Kidney (tissue), 22 donors: ENCODE measurements at places on chromosomes 2 and 18. TPM values are rescaled to one million over a fixed set of nuclear protein-coding genes. Genes with fewer than 3 reads are reported as not detected.

GRCh38 chr2:204753841-204754240 is 208.6 kb downstream of the PARD3B start:
- no peak for DNase-seq

The TPO gene
- not detected for polyA plus RNA-seq

The POTEE gene
- polyA plus RNA-seq: not detected

The FASTKD1 gene
- 49.8 TPM for polyA plus RNA-seq

The SLC35F6 gene
- polyA plus RNA-seq: 43.1 TPM

The APOB gene
- 0.11 TPM for polyA plus RNA-seq

The EVA1A gene
- 32.4 TPM for polyA plus RNA-seq

GRCh38 chr2:234631646-234632514 is 135.0 kb upstream of the ARL4C start:
- DNase-seq: no peak

The ALPP gene
- not detected for polyA plus RNA-seq

GRCh38 chr18:22827741-22828140 is 105.4 kb upstream of the RBBP8 start:
- no peak for DNase-seq

The LDAH gene
- 15.5 TPM for polyA plus RNA-seq

GRCh38 chr2:104249629-104250028 is 604.3 kb upstream of the POU3F3 start:
- DNase-seq: no peak

The ANKRD36 gene
- 1.5 TPM for polyA plus RNA-seq

DNA sequence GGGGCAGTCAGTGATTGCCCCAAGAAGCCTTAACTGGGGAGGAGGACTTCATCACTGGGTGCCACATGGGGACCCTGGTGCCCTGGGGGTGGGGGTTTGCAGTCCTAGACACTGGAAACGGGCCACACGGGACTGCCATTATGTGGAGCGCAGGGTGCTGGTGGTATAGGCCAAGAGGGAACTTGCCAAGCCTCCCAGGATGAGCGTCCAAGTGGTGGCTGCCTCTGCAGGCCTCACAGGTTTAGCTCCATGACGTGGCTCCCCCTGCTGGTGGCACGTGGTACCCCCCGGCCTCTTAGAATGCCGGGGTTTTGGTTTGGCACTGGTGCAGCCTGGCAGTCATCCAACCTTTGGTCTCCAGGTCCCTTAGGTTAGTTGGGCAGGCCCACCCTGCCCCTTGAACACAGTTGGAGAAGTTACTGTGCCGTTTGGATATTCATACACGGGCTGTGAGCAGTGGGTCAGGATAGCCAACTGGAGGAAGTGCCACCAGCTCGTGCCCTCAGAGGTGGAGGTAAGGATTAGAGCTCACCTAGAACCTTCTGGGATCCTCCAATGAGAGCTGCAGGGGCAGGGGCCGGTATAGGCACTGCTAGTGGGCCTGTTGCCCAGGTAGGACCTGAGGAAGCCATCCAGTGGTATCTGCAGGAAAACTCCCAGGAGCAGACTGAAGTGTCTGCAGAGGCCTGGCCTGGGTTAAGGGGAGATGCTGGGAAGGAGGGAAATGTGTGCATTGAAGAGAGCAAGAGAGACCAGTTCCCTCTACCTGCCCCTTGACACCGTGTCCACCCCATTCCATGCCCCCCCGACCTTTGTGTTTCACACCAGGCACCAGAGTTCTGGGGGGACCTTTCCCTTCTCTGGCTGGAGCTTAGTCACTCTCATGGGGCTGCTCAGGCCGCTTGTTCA is 5.7 kb downstream of the PTMA start:
- DNase-seq: peak; percentile 89

- DNase-seq: no peak
Observed at GRCh38 chr2:39932198-39932597, 153.1 kb upstream of the THUMPD2 start.

DNA sequence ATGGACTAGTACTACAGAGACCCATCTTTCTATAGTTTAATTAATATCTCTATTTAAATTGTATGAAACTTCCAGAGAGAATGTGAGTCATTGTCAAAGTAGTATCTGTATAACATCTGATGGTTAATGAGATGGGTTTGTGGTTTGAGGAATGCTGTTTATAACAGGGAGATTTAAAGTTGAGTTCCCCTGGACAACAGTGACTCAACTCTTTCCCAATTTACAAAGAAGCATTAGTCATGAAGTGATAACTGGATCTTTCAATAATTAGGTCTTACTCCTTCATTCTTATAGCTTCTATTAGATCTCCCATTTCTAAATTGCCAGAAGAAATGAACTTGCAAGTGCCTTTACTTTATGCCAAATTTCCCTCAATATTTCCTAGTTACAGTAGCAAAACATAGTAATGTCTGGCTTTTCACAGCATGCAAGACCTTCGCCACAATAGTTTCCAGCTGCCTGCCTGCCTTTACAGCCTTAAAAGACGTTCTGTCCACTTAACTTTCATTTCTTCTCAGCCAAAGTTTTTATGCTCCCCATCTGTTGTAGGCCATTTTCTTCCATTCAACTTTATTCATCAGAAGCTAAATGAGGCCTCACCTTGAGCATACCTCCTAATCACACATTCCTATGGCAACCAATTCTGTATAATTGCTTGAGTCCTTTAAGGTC is 47.7 kb upstream of the WDR75 start:
- DNase-seq: peak; percentile 60

- no peak for DNase-seq
Observed at GRCh38 chr18:39341129-39341528, 1775.5 kb upstream of the CELF4 start.

DNA sequence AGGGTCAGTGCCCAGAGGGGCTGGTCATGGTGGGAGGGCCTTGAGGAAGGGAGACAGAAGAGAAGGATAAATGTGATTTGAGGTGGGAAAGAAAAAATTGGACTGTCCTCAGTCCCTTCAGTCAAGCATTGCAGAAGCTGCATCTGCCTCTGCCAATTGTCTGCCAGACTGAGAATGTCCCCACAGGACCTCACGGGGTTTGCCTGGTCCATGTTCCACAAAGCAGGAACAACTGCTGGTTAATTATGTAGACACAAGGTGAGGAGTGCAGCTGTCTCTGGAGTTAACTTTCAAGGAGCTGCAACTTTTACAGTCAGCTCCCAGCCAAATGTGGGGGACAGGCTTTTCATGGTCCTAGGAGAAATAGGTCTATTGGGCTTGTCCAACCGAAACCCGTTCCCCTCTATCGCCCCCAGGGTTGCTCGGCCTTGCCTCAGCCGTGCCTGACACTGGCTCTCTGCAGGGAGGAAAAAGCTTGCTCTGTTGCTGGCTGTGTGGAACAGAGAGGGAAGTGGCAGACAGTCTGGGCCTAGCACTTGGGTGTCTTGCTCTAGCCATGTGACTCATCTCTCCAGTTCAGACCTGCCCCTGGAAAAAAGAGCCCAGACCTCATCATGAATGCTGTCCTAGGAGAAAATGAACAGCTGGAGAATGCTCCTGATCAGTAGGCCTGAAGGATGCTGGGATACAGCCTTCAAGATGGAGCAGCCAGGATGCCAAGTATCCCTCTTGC is 31.1 kb upstream of the PAX8 start:
- DNase-seq: no peak

The RGPD3 gene
- polyA plus RNA-seq: 0.41 TPM

- no peak for DNase-seq
Observed at GRCh38 chr2:53600815-53601214, 166.8 kb upstream of the CHAC2 start.

The HTR2B gene
- polyA plus RNA-seq: 2.0 TPM

DNA sequence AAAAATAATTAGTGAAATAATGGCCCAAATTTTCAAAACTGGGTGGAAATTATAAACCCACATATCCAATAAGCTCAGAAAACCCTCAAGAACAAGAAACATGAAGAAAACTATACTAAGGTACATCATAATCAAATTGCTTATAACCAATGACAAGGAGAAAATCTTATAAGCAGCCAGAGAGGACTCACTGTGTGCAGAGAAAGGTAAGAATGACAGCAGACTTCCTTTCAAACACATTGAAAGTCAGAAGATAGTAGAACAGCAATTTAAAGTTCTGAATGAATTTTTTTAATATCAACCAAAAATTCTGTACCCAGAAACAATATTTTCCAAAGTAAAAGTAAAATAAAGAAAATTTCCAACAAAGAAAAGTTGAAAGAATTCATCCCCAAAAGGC is 197.7 kb upstream of the RAB12 start:
- no peak for DNase-seq

- no peak for DNase-seq
Observed at GRCh38 chr2:219687882-219688559, 60.6 kb downstream of the SLC4A3 start.

GRCh38 chr2:102977426-102978090 is 215.7 kb downstream of the TMEM182 start:
- no peak for DNase-seq

DNA sequence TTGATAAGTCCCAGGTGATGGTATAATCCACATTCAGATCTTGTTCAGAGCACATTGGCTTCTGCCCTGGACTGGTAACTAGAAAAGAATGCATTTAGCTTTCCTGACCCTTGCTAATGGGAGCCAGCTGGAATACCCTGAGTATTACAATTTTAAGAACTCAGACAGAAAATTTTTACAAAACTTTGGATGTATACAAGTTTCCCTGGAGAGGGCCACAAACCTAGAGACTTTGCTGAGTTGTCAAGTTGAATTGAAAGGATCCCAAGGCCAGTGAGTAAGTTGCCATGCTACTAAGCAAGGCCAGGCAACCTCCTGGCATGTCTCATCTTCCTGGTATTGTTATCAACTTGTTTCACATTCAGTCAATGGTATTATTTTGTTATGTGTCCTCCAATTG is 20.0 kb upstream of the NABP1 start:
- DNase-seq: no peak

- peak; percentile 34 for DNase-seq
Observed at GRCh38 chr2:190678444-190679162, 29.7 kb downstream of the NAB1 start.

DNA sequence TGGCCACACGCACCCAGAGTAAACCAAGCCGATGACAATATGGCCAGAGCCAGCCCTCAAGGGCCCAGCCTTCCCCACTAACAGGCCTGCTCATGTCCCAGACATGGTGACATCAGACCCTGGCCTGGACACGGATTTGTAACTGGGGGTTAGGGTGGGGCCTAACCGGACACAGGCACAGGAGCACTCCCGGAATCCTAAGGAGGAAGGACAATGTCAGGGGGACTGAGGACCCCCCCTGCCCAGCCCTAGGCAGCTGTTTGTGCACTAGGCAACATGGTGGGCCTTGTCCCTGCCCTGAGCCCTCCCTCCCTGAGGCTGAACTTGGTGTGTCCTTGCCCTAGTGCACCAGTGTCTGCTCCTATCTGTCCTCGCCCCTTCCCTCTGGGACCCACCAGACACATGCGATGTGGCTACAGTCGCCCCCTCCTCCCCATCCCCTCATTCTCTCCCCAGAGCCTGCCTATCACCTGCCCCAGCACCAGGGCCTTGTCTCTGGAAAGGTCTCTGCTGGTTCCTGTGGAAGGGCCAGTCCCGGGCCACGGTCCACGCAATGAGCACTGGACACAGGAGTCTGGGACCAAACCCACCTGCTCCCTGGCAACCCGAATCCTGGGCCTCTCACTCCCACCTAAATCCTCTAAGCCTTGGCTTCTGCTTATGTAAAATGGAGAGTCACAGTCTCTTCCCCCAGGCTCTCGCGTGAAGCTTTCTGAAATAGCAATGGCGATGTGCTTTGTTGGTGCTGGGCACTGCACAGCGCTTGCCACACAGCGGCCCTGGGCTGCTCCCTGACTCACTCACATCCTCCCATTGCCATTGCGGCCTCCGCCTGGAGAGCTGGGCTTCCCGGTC is 76.5 kb upstream of the RAB6C start:
- no peak for DNase-seq

GRCh38 chr2:52222128-52222527 is 1190.2 kb upstream of the NRXN1 start:
- DNase-seq: no peak
